ENCODE measurements at places on chromosomes 2 and 18.

GRCh38 chr2:110973262-110973661, 147.5 kb upstream of the BCL2L11 start:
- no peak for DNase-seq

DNA sequence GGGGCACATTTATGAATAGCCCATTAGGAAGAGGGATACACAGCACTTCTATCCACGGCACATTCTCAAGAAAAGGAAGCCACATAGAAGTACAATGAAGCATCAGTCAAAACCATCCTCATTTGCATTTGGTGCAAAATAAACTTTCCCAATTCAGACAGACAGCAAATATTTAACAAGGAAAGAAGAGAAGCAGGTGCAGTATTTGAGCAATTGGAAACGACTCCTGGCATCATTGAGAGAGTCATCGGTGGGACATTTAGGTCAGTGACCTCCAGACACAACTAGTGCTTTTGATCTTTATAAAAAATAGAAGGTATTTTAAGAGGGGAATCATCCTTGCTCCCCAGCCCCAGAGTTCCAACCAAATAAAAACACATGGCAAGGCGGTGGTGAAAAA, 118.0 kb downstream of the MREG start:
- no peak for DNase-seq

GRCh38 chr2:20479835-20480234, 33.0 kb downstream of the RHOB start:
- DNase-seq, result no peak

- peak; percentile 93 for DNase-seq
Measured at GRCh38 chr18:46173393-46174341, 69.5 kb downstream of the HAUS1 start.

GRCh38 chr2:42331569-42332284, 29.3 kb downstream of the COX7A2L start:
- no peak for DNase-seq

DNA sequence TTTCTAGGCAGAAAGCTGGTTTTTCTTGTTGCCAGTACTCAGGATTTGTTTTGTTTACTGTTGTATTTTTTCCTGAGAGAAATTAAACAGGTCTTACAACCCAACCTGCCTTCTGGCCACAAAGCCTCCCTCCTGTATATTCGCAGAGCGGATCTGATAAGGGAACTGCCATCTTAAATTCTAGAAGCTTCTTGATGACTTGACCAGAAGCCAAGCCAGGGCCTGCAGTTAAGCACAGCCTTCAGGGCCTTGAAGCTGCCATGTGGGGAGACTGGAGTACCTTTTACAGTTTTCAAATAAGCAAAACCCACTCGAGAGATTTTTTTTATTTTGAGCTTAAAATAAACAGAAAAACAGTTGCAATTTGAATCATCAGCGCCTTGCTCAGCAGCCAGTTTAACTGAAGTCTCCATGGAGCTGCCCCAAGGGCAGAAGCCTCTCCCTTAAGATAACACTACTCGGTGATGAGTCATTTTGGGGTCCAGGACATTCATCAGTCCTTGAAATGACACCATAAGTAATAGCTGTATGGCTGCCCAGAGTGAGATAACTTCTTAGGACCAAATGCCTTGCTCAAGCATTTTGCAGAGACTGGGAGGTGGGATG, 51.5 kb upstream of the PHLPP1 start:
- DNase-seq, result no peak

DNA sequence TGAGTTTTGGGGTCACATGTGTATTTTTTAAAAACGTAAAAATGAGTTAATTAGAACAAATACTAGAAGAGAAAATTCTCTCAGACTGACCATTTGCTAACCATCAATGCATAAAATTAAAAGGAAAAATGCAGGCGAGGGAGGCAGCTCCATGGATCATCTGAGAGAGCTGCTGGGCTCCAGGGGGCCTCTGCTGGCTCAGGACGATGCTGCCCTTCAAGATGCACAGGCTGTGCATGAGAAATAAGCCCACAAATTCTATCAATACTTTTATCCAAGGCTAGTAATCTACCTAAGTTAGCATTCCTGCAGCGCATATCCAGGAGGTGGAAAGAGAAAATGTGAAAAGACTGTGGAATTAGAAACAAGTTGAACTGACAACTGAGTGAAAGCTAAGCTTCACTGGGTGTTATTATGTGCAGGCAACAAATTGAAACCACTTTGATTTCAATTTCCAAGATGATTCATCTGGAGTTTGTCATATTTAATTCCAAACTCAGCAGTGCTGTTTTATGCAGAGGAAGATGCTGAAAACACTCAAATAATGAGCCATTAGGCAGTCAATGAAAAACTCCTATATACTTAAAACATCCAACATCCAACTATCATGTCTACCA, 261.1 kb downstream of the NBAS start:
- no peak for DNase-seq

DNA sequence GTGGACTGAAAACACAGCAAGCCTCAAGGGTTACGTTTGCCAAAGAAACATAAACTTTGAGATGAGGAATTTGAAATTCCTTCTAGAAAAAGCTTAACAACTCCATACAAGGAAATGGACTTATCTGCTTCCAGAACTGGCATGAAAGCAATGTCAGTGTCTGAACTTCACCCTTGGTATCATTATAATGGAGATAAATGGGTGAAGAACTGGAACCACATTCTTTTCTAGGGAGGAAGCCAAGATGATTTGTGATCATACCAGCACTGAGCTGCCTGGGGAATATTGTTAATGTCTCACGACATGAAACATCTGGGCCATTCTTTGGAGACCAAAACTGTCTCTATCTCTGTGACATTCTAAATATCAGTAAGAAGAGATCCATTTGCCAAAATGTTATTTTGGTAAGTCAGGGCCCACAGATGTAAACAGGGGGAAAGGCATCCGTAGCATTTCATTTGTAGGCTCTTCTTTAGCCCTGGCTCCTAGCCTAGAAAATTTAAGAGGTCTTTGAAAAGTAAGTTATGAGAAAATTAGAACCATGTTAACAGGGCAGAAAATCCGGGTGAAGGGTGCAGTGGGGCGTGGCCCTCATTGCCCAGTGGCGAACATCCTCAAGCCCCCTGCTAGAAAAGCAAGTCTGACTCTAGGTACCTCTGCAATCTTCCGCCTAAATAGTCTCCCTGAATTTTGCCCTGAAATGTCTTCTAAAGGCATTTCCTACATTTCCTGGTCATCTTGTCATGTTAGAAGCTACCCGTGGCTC, 295.3 kb upstream of the EPAS1 start:
- DNase-seq, result no peak

DNA sequence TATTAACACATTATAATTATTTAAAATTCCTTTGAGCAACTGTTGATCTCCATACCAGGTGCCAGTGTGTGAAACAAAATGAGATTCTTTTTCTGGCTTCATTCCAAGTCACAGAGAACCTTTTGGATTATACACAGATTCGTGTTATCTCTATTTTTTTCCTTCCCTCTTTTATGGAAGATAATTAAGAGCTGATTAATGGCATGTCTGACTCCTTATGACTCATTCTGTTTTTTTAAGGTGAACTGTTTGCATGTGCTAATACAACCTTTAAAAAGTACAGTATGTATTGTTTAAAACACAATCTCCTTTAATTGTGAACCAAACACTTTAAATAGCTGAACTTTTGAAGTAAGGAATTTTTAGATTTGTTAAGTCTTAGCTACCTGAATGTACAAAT, 39.3 kb downstream of the PELI1 start:
- no peak for DNase-seq

GRCh38 chr2:73859721-73860586, 31.2 kb downstream of the STAMBP start:
- peak; percentile 13 for DNase-seq

- DNase-seq, result no peak
Measured at GRCh38 chr2:239193925-239194677, 206.7 kb downstream of the HDAC4 start.

DNA sequence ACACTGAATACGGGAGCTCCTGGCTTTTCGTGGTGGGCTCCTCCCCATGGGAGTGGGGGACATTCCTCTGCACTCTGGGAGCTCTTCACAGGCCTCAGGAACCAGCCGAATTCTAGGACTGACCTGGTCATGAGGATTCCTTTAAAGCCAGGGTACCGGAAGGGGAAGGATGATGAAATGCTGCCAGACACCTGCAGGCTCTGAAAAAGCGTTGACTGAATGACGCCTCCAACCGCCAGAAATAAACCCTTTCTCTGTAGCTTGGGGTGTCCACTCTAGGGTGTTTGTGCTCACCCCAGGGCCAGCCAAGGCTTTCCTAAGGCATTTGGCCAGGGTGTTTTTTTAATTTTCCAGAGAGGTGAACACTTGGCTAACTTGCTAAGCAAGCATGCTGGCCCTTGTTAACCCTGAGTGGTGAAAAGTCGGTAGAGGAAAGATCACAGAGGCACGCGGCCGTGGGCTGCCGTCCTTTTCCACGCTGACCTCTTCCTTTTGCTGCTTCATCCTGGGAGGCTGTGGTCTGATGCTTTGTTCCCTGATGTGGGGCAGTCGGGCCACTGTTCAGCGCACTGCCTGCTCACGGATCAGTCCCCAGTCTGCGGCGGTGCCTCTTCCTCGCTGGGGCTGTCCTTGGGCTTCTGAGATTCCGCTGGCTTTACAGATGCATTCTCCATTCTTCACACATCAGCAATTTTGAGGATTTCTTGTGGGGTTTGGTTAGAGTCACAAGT, 32.0 kb downstream of the IMPA2 start:
- no peak for DNase-seq

GRCh38 chr18:26843760-26844159, 21.7 kb downstream of the AQP4 start:
- no peak for DNase-seq

DNA sequence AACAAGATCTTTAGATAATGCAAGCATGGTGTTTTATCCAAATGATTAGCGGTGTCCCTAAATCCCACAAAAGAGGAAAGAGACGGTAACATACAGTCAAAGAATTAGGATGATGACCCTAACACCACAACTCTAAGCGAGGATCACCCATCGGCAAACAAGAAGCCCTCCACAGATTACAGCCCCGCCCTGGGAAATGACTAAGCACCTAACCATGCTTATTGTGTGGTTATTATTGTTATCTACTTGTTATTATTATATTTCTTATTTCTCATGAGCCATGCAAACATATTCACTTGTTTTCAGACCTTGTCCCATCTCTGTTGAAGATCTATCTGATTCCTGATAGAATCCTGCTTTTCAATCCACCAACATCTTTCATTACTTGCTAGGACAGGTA, 651.3 kb downstream of the NYAP2 start:
- DNase-seq, result no peak

DNA sequence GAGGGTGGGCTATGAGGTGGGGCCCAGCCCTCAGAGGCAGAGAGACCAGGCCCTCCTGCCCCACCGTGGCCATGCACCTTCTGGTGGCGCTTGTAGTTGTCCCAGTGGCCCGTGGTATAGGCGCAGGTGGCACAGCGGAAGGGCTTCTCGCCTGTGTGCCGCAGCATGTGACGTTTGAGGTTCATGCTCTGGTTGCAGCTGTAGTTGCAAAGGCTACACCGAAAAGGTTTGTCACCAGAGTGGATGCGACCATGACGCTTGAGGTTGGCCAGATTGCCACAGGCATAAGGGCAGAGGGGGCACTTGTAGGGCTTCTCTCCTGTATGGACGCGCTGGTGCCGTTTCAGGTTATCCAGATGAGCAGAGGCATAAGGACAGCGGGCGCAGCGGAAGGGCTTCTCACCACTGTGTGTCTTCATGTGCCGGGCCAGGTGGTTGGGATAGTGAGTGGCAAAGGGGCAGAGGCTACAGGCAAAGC, 2.9 kb downstream of the ZNF513 start:
- DNase-seq, result no peak
